Activated CD4-positive, alpha-beta T cell treated with anti-CD3 and anti-CD28 coated beads, Interleukin-2, amount 50 U/mL, for 24 hours (primary cell): ENCODE measurements at places on chromosomes 3 and 15.
A peak's percentile ranks its signal among the peaks of the same experiment; 100 is the strongest.

DNA sequence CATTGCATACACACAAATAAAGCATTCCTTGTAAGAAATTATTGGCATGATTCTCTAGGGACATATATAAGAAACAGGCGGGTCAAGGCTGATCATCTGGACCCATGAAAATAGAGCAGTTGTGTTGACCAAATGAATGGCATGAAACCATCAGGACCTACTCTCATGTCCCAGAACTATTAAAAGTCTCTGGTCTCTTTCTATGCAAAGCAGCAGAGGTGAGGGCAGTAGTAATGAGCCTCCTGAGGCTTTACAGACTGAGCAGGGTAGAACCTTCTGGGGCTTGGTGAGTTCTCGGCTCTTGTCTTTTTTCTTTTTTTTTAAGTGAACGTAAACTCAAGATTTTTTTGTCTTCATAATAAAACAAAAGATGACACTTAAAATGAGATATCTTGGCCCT lies 9.3 kb downstream of the GLDN start:
- DNase-seq, result no peak

DNA sequence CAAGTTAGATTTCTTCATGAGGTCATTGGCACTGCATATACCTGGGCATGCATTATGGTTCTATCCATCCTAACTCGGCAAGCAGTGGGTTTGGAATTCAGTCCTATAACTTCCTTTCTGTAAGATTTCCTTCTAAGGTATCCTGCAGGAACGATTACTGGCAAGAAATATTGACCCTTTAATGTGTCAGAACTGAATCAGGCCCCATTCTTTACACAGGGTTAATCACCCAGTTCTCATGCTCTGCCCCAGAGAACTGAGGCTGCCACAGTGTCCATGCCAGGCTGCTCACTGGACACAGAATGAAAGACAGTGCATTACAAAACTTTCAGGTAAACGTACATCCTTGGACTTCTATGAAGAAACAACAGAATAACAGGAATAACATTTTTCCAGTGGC lies 108.9 kb downstream of the RPL22L1 start:
- no peak for DNase-seq

- no peak for DNase-seq
These were observed 125.0 kb downstream of the TFG start for GRCh38 chr3:100834332-100834731.

DNA sequence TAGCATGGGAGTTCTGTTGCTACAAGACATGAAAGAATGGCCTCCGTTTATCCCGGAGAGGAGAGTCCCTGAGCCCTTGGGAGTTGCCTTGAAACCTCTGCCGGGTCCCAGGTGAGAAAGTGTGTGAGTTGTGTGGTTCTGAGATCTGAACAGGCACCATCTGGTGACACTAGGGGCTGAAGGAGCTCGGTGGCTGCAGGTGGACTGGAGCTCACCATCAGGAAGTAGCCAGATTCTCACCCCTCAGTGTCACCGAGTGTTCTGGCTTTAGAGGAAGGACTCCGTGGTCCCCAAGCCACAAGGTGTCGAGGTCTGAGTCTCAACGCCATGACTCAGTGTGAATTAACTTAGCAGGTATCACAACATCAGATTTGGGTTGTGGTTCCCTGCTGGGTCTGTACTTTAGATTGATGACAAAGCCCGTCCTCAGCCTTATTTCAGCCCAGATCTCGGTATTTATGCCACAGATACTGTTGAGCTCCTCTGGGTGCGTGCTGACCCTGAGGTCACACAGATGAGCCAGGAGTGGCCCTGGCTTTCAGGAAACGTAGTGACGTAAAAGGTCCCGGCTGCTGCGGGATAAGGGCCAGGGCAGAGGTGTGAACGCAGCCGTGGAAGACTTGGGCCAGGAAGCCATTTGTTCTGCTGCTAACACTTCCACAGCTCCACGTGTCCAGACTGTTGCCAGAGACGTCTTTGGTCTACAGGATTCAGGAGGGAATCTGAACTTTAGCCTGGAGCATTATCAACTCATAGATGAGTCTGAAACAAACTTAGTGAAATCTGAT lies 54.4 kb downstream of the PGPEP1L start:
- no peak for DNase-seq

GRCh38 chr3:10688548-10689172 lies 127.4 kb upstream of the SLC6A11 start:
- DNase-seq, result no peak

DNA sequence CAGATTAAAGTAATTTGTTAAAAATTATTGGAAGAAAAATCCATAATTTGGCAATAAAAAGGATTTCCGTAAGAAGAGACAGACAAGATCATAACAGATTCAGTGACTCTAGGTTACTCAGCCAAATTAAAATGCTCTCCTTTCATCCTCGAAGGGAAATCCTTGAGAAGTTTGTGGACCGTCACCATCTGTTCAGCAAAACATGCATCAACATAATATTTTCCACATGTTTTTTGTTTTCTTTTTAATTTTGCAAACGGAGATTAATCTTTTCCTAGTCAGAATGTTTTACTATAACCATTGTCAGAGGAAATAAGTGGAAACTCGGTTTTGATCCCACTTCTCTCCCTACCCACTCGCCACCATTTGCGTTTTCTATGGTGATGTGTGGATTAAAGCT lies 128.3 kb downstream of the TMCO5A start:
- no peak for DNase-seq

DNA sequence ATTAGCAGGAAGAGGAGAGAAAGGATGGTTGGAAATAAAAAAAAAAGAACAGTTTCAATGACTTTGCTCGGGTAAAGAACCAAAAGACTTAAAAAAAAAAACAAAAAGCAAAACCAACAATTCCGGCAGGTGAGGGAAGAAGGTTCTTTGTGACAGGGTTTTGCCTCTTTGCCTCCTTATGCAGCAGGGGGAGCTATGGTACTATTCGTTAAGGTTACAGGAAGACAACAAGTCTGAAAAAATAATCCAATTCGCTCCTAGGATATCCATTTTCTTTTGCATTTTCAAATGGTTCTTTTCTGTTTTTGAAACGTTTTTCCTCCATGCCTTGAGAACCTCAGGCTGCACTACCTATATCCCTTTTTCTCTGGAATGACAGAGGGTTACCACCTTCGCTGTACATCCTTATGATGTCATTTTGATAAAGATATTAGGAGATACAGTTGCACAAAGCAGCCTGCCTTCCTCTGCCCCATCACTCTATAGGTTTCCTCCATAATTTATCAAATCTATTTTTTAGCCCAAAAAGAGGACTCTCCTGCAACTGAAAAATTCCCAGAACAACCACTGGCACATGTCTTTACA lies 55.0 kb downstream of the CFAP20DC start:
- no peak for DNase-seq

DNA sequence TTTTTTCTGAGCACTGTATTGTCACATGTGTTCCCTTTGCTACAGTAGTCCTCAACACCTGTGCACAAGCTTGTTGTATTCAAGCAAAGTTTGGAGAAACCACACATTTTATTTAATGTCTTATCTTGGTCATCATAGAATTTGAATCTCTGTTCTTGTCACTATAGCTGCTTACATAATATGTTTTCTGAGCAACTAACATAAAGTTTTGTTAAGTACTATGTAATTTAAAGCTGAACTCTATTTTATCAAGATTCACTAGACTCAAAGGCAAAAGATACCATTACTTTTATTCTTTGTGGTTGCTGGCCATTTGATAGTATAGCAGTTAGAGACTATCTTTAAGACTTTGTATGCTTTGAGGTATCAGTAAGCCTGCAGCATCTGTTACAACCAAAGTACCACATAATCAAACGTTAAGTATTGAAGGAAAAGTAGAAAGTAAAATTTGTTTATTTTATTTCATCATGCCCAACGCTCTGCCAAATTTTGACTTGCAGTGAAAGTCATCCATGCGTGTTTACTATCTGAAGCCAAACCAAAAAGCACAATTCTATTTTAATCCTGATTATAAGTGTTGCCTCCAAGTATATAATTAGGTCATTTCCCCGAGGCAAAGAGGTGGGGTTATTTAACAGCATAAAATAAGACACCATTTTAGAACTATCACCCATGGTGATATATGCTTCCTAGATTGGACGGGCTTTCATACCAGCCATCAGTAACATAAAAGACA lies 10.3 kb upstream of the ABHD10 start:
- no peak for DNase-seq

GRCh38 chr3:99960123-99960878 lies 142.6 kb downstream of the CMSS1 start:
- DNase-seq, result no peak

- no peak for DNase-seq
These were observed 65.8 kb upstream of the LINGO1 start for GRCh38 chr15:77698481-77698880.

DNA sequence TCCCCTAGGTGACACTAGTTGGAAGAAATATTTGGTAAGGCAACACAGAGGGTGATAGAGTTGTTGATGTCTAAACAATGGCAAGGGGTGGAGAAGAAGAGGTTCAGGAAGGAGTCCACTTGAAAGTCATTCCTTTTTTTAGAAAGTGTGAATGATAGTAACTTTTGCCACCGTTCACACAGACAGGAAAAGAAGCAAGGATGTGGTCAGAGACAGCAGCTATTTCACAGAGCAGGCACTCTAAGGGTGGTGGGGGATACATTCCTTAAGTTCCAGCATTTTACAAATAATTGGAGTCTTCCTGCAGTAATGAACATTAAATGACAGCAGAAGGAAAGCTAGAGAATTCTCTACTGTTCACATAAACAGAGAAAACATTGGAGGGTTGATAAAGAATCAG lies 75.4 kb upstream of the ZNF385D start:
- DNase-seq, result no peak

DNA sequence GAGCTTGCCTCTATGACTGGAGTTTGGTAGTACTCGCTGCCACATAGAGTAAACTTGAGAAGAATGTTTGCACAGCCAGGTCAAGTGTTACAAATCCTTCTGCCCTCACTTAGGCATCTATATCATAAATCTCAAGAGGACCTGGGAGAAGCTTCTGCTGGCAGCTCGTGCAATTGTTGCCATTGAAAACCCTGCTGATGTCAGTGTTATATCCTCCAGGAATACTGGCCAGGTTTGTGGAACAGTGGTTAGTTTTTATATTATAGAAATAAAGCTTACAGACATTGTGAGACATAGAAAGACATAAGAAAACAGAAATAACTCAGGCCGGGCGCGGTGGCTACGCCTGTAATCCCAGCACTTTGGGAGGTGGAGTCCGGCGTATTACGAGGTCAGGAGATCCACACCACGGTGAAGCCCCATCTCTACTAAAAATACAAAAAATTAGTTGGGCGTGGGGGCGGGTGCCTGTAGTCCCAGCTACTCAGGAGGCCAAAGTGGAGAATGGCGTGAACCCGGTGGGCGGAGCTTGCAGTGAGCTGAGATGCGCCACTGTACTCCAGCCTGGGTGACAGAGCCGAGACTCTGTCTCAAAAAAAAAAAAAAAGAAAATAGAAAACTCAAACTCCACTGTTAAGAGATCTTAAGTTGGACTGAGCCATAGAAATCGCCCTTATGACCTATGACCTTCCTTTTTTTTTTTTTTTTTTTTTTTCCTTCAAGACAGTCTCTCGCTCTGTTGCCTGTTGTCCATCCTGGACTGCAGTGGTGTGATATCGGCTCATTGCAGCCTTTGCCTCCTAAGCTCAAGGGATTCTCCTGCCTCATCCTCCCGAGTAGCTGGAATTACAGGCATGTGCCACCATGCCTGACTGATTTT lies 2.2 kb downstream of the RPSA start:
- DNase-seq, result no peak

GRCh38 chr15:60918234-60918959 lies 310.7 kb downstream of the RORA start:
- no peak for DNase-seq

- no peak for DNase-seq
These were observed 88.7 kb upstream of the UBE2E2 start for GRCh38 chr3:23114432-23114831.

DNA sequence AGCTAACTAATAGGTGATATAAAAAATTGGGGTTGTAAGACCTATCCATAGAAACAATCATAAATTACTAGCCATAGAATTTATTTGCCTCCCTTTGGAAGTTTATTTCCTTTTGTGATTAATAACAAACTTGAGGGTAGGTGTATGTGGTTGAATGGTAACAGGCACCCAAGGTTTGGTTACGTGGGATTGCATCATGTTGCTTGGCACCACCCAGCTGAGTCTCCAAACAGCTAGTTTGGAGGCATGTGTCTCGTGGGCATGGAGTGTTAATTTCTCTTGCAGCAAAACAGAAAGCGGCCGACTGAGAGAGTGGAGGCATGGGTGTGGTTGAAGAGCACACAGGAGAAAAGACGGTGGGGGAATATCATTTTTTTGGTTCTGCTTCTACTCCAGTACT lies 441.4 kb downstream of the CNTN4 start:
- no peak for DNase-seq

- DNase-seq, result peak; percentile 17
These were observed 62.5 kb downstream of the MYO5A start for GRCh38 chr15:52466134-52466701.

DNA sequence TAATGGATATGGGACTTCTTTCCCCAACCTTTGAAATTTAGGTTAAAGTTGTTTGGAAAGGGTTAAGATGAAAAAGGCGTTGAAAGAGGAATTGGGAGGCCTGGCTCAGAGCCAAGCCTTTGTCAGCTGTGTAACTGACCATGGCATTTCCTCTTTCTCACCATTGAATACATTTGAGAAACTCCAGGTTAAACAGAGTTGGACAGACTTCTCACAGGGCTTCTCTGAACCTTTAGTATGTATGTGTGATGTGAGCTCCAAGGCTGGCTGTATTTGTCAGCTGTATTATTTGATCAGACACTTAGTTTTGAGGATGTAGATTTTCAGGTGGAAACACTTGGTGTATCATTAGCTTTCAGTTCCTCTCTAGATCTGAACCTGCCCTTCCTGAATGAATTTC lies 136.4 kb upstream of the GOLGA6L4 start:
- DNase-seq, result no peak

- no peak for DNase-seq
These were observed at the start of gene TRAK1 for GRCh38 chr3:42090973-42091731. Gene TRAK1 (plus strand): TSS chr3:42091357. CDS start chr3:42091470, 113 bp downstream.

GRCh38 chr3:150737874-150738679 lies 24.9 kb downstream of the SIAH2 start:
- DNase-seq, result no peak

GRCh38 chr3:9388142-9388541 lies 9.3 kb upstream of the SETD5 start:
- DNase-seq, result no peak
